H7 (cell line): ENCODE measurements at places on chromosomes 16 and 17. TPM values are rescaled to one million over a fixed set of nuclear protein-coding genes. Genes with fewer than 3 reads are reported as not detected.

The CD300H gene
- total RNA-seq, result not detected in 2 replicates

The JPH3 gene
- total RNA-seq, result 24.0 and 25.6 TPM in 2 replicates

DNA sequence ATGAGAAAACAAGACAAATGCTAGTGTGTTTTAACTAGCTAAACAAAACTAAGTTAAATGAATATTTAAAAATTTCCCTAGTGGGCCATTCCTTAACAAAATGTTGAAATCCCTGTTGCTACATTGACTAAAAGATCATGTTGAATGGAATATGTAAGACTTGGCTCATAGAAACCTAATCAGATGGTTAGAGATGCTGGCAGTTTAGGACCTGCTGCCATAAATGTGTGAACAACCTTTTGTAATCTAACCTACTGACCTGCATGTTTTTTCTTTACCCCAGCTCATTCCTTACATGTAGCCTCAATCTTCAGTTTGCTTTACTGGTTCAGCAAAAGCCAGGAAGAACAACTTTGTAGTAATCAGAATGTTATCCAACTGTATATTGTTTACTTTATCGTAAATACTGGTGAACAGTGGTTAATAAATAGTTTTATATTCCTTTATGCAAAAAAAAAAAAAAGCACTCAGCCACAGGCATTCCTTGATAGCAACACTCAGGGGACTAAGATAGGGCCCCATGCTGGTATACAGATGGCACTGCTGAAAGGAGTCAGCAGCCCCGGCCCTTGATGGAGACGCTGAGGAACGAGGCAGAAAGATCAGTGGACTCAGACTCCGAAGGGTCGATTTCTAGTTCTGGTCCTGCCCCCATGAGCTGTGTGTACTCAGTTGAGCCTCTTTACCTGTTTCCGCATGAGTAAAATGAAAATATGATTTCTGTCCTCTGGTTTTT, 78.2 kb downstream of the MARF1 start:
- DNase-seq, result no peak

- no peak for DNase-seq
Observed at GRCh38 chr17:1786708-1787107, 24.8 kb downstream of the SERPINF1 start.

- no peak for DNase-seq
Observed at GRCh38 chr17:3828151-3828851, 17.7 kb downstream of the NCBP3 start.

DNA sequence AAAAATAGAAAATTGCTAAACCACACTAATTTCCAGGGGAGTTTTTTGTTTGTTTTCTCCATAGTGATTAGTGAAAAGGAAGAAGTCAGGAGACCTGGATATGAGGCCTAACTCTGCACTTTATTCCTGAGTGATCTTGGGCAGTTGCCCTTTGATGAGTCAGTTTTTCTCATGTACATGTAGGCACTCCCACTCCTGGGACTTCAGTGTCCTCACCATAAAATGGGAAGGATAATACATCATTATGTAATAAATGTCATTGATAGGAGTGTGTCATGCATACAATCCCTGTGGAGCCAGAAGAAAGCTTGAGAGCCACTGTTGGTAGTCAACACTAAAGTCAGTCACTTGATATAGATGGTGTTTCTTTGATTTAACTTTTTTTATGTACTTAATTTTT, 32.5 kb downstream of the WIPF2 start:
- DNase-seq, result no peak
